ENCODE measurements at places on chromosomes 1 and 21. TPM values are rescaled to one million over a fixed set of nuclear protein-coding genes. Genes with fewer than 3 reads are reported as not detected.

DNA sequence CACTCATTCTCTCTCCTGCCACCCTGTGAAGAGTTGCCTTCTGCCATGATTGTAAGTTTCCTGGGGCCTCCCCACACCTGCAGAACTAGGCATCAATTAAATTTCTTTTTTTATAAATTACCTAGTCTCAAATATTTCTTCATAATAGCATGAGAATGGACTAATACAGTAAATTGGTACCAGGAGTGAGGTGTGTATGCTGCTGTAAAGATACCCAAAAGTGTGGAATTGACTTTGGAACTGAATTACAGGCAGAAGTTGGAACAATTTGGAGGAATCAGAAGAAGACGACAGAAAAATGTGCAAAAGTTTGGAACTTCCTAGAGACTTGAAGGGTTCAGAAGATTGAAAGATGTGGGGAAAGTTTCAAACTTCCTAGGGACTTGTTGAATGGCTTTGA is 308.1 kb upstream of the TMPRSS15 start:
- DNase-seq = no peak

DNA sequence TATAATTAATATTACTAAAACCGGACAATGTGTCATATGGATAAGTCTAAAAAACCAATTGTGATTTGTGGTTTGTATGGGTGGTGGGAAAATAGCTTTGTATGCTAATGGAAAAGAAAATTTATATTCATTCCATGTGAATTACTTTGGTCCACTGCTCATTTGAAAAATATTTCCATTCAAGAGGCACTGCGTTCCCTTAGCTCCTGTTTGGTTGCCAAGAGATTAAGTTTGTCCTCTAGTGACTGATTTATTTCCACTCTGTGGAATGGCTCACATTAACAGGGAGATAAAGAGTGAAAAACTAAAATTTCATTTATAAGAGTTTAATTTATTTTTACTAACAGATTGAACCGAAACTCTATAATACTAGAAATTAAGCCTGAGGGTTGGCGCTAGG is 744.1 kb upstream of the CHRM3 start:
- no peak for DNase-seq

DNA sequence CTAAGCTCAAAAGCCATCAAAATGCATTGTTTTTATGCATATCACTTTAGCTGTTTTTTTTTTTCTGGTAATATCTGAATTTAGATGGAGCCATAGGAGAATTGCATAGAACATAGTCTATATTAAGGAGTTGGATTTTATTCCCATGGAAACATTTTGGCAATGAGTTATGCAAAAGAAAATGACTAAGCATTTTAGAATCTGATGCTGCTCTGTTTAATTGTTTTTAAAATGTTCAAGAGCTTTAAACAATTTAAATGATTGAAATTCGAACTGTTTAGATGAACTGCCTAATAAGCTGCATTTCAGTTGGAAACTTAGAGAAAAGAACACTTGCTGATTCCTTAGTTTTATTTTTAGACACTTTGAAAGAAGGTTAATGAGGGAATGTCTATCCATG is 1531.5 kb upstream of the B3GALT2 start:
- no peak for DNase-seq

DNA sequence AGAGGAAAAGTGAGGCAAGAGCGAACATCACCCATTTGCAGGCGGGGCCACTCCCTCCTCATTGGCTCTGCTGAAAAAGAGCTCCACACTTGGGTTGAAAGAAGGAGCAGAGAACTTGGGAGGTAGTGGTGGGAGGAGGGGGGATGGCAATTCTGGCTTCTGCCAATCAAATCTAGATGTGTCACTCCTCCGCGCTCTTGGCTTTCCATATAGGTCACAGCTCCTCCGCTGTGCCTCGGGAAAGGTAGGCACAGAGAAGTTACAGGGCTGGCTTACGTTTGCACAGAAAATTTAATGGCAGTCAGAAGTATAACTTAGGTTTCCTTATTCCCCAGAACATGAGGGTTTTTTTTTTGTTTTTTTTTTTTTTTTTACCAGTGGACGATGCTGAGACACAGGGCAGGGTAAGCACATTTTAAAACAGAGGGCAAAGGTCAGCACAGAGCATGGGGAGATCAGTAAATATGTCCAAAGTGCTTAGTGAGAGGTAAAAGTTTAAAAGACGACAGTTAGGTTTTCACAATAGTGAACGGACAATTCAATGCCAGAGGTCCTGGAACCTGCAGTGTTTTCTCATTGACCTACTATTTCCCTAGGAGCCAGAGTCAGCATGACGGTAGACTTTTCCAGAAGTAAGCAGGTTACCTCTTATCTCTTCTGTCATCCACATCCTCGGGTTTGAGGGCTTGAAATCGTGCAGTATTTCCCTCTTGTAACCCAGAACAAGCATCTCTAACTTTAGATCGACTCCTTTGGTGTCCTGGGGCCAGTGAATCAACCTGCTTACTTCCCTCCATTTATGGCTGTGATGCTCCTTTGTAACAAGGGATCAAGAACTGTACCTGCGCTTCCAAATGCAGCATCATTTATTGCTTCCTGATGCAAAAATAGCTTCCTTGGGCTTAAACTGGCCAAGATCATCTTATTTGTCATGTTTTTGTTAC is 258.9 kb upstream of the PROX1 start:
- no peak for DNase-seq

DNA sequence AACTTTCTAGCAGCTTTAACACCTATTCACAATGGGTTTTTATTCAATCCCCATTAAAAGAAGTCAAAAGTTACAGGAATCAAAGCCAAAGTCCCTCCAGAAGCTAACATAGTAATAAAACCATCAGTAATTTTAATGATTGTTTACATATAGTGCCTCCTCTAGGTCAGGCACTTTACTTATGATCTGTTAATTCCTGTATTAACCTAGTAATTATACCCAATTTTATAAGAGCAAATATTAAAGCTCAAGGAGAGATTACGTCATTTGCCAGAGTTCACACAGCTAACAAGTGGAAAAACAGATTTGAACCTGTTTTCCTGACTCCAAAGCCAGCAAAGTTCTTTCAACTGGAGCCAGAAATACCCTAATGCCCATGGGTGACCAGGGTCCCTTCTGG is 112.9 kb upstream of the F3 start:
- DNase-seq = no peak

Gene FAM167B
- 0.56 TPM for total RNA-seq

Gene PADI4
- total RNA-seq = 3.5 TPM

- no peak for DNase-seq
Measured at GRCh38 chr1:14263225-14263624, 335.3 kb upstream of the KAZN start.

GRCh38 chr1:18005238-18005637 is 102.4 kb upstream of the IGSF21 start:
- no peak for DNase-seq

Gene CDA
- not detected for total RNA-seq

Gene KRTAP27-1
- total RNA-seq = not detected

GRCh38 chr1:164325786-164326185 is 233.2 kb upstream of the PBX1 start:
- no peak for DNase-seq

DNA sequence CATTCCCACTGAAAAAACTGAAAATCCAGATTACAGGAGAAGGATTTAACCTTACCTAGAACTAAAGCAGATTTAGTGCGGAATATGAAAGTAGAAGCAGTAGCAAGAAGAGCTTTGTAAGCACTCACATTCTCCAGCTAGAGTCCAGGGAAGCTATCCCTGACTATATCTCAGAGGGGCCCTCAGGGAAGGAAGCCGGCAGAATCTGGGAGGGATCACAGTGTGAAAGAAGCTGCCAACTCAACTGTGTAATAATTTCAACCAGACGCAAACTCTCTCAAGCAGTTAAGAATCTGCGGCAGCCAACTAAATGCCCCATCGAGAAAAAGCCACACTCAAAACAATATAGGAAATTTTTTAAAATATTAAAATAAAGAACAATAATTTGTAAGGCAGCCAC is 163.8 kb downstream of the EIF4G3 start:
- no peak for DNase-seq

Measured in naive thymus-derived CD4-positive, alpha-beta T cell (primary cell).